ENCODE measurements at places on chromosomes 7 and 10. TPM values are rescaled to one million over a fixed set of nuclear protein-coding genes. Genes with fewer than 3 reads are reported as not detected.

- DNase-seq = no peak
These were observed 15.7 kb downstream of the RBM33 start for GRCh38 chr7:155660059-155660757.

The MACROH2A2 gene
- polyA plus RNA-seq = 87.3 TPM

GRCh38 chr7:111074071-111074747 is 16.7 kb upstream of the LRRN3 start:
- DNase-seq = no peak

The RPEL1 gene
- 0.17 TPM for polyA plus RNA-seq

The PLXNA4 gene
- polyA plus RNA-seq = 14.7 TPM

- no peak for DNase-seq
These were observed 17.7 kb downstream of the SH2D4B start for GRCh38 chr10:80555415-80555814.

GRCh38 chr7:134128829-134129228 is 1.7 kb downstream of the LRGUK start:
- DNase-seq = no peak

The BTBD16 gene
- polyA plus RNA-seq = 1.6 TPM

GRCh38 chr10:110284262-110284661 is 20.5 kb downstream of the SMNDC1 start:
- no peak for DNase-seq

GRCh38 chr7:32943252-32944030 is 13.8 kb upstream of the FKBP9 start:
- DNase-seq = no peak

DNA sequence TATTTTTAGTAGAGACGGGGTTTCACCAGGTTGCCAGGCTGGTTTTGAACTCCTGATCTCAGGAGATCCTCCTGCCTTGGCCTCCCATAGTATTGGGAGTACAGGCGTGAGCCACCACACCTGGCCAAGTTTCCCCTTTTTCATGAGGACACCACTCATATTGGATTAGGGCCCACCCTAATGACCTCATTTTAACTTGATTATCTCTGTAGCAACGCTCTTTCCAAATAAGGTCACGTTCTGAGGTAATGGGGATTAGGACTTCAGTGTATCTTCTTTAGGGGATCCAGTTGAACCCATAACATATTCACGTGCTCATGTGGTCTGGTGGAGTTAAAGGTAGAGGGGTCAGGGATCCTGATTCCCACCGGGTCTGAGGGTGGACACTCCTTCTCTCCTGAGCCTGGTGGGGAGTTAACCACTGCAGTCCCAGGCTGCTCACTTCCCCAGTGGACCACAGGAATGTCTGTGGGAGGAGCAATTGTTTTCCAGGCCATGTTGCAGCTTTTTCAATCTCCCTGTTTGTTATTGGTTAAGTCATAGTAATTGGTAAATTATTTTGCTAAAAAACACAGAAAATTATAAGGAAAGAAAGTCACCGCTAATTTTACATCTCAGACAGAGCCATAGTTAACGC is 130.5 kb downstream of the GRK5 start:
- DNase-seq = no peak

- DNase-seq = no peak
These were observed 1002.6 kb downstream of the SORCS3 start for GRCh38 chr10:105643660-105644059.

- DNase-seq = no peak
These were observed 69.0 kb upstream of the PRKCQ start for GRCh38 chr10:6648894-6649720.

DNA sequence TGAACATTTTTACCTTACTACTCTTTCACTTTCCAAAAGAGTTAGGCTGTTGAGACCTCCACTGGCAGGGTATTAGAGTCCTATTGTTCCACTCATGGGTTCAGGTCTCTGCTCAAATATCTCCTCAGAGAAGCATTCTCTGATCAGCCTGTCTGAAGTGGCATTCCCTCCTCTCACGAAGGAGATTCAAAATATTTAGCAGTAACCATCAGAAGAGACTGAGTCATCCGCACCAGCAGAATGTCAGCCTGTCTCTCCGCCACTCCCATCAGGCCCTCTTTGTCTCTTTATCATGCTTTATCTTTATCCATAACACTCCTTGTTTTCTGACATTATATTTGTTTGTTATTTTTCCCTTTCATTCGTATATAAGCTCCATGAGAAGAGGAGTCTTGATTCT is 79.1 kb downstream of the AASS start:
- no peak for DNase-seq

The GPC2 gene
- polyA plus RNA-seq = 9.9 TPM

The ZNF92 gene
- polyA plus RNA-seq = 29.8 TPM

DNA sequence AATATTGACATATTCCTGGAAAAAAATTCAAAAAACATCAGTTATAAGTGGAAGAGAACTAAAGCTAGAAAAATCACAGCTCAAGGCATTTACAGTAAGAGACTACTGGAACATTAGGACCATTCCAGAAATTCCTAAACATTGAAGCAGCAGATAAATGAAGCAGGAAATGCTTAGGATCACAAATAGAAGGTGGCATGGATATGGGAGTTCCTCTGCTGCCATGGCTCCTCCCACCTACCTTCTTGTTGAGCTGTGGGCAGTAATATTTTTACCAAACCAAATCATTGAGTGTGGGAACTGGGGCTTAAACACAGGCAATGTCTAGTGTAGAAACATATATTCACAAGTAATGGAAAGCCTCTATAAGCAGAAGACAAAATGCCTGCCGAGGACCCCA is 292.8 kb downstream of the ANKRD7 start:
- no peak for DNase-seq

GRCh38 chr10:88865281-88865876 is 13.7 kb upstream of the ANKRD22 start:
- no peak for DNase-seq

DNA sequence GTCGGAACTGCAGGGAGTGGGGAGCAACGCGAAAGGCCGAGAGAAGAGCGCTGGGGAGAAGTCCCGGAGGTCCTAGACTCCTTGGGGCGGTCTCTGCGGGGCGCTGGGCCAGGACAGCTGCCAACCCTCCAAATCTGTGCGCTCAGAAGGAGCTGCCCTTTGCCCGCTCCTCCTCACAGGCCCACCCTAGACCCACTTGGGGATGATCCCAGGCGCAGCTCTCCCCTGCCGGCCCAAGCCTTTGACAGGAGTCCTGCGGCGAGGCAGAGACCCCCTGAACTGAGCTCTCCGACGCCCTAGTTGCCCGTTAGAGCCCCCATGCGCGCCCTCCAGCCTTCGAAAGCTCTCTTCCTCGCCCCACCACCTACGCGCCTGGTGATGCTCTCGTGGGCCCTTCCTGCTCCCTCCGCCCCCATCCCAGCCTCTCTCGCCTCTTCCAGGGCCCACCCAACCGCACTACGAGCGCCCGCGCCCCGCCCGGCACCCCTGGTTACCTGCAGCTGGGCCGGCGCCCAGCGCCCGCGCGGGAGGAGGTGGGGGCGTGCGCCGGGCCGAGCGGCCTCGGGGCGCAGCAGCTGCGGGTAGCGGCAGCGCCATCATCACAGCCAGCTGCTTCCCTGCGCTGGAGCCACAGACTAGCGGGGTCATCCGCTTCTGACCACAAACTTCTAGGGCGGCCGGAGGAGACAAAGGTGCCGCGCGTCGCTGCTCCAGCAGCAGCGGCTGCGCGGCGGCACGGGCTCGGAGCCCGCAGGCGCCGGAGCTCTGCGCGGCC is 353.4 kb downstream of the DNAJB6 start:
- DNase-seq = no peak

- DNase-seq = no peak
These were observed 37.9 kb upstream of the RASGEF1A start for GRCh38 chr10:43304687-43305333.

DNA sequence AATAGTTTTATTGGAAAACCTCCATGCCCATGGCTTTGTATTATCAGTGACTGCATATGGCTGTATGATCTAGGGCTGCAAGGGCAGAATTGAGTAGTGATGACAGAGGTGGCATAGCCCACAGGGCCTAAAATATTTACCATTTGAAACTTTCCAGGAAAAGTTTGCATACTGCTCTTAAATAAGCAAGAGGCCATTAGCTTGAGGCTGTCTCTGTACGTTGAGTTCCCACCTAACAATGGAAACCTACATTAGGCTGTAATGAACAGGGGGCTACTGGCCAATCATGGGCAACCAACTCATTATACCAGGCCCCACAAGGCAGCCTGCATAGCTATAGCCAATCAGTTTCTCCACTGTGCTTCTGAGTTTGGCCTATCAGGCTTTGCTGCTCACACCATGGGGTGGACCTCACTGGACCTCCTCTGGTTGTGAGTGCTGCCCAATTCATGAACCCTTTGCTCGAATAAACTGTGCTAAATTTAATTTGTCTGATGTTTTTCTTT is 673 bp upstream of the ST8SIA6 start:
- DNase-seq = no peak

The CASTOR2 gene
- polyA plus RNA-seq = 4.2 TPM

DNA sequence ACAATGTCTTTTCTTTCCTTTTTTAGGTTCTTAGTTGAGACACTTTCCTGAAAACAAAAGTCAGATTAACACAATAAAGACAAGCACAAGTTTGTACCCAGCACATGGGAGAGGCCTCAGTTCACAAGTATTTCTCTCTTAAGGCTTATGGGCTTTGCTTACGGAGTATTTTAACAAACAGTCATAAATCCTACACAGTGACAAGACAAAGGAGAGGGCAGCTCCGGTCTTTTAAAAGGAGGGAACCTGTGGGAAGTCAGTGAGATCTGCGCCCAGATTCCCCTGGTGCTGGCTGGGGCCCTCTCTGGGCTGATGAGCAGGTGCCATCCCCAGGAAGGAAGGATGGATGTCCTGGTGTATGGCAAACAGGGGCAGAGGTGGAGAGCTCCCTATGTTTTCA is 398.6 kb downstream of the ACTR3B start:
- no peak for DNase-seq

GRCh38 chr10:131979821-131980270 is 1.9 kb downstream of the BNIP3 start:
- DNase-seq = no peak

GRCh38 chr7:129859183-129859582 is 93.6 kb downstream of the UBE2H start:
- DNase-seq = no peak

GRCh38 chr7:151792086-151792485 is 84.8 kb downstream of the PRKAG2 start:
- no peak for DNase-seq

The PRKCQ gene
- 15.9 TPM for polyA plus RNA-seq

DNA sequence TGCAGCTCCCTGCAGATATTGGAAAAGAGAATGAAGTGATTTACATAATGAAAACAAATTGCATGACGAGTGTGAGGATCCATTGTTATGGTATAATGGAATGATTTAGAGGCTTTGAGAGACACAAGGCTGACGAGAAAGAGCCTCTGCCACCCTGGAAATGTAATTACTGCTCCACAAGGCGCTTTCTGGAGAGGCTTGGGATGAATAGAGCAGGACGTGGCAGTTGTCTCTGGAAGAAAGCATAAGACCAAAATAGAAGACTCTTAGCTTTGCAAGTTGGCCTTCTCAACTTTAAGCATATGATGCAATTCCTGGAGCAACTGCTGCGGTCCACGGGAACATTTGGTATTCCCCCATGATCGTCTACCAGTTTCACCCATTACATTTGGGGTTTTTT is 181.9 kb upstream of the TCF7L2 start:
- DNase-seq = no peak

- DNase-seq = no peak
These were observed 278.7 kb downstream of the SDK1 start for GRCh38 chr7:3579638-3580219.

The LEP gene
- 0.49 TPM for polyA plus RNA-seq

DNA sequence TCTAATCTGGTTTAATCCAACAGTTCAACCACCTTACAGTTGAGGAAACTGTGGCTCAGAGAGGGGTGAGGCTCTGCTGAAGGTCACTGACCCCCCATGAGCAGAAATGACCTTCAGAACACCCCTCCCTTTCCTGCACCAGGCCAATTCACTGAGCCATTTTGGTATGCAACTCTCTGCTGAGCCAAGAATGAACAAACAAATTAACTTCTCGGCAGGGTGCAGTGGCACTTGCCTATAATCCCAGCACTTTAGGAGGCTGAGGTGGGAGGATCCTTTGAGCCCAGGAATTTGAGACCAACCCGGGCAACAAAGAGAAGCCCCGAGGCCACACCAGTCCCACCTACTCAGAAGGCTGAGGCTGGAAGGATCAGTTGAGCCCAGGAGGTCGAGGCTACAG is 29.8 kb downstream of the PDGFA start:
- DNase-seq = no peak

DNA sequence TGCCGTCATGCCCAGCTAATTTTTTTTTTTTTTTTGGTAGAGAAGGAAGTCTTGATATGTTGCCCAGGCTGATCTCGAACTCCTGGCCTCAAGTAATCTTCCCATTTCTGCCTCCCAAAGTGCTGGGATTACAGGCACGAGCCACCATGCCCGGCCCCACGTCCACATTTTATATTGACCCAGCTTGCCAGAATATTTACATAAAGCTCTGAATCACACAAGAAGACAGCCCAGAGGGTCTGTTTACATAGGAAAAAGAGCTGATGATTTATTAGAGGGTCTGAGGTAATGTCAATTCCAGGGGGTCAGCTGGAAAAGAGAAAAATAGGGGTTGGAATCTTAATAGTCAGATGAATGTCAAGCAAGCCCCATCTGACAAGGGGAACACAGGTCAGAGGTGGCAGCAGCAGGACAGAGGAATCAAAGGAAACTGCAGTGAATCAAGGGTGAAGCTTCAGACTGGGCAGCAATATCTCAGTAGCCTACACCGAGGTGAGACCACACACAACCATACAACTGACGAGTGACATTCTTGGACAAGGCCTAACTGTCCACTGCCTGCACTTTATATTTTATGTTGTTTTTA is 15.8 kb upstream of the SLF2 start:
- DNase-seq = no peak

The PNLIPRP3 gene
- polyA plus RNA-seq = not detected

The C10orf62 gene
- 0.90 TPM for polyA plus RNA-seq

- DNase-seq = no peak
These were observed 88.1 kb downstream of the SEPTIN14 start for GRCh38 chr7:55774327-55775050.

The INMT gene
- polyA plus RNA-seq = 2.0 TPM

The GARIN1A gene
- 1.7 TPM for polyA plus RNA-seq

The ETV1 gene
- 29.3 TPM for polyA plus RNA-seq

The TMEM140 gene
- polyA plus RNA-seq = 26.7 TPM

DNA sequence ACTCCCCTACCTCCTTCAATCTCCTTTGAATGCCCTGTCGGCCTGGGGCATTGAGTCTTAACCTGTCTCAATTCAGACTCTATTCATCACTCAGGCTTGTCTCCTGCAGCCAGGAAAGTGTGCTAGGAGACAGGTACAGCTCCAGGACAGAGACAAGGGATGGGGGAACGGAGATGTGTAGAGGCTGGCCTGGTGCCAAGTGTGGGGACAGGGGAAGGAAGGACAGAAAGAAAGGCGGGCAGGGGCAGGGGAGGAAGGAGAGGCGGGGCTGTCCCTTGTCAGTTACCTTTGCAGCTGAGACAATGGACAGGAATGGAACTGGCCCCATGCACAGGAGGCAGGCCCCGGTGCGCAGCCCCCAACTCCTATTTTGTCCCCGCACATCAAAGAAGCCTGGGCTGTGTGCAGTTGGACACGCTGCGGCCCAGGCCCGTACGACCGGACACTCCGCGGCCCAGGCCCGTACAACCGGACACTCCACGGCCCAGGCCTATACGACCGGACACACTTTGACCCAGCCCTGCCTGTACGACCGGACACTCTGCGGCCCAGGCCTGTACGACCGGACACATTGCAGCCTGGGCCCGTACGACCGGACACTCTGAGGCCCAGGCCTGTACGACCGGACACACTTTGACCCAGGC is 36.9 kb downstream of the CHST15 start:
- no peak for DNase-seq
